DMS79 treated with DMSO at 0.1 percent for 48 hours (cell line): ENCODE measurements at places on chromosomes 4 and X.
A peak's percentile ranks its signal among the peaks of the same experiment; 100 is the strongest.

DNA sequence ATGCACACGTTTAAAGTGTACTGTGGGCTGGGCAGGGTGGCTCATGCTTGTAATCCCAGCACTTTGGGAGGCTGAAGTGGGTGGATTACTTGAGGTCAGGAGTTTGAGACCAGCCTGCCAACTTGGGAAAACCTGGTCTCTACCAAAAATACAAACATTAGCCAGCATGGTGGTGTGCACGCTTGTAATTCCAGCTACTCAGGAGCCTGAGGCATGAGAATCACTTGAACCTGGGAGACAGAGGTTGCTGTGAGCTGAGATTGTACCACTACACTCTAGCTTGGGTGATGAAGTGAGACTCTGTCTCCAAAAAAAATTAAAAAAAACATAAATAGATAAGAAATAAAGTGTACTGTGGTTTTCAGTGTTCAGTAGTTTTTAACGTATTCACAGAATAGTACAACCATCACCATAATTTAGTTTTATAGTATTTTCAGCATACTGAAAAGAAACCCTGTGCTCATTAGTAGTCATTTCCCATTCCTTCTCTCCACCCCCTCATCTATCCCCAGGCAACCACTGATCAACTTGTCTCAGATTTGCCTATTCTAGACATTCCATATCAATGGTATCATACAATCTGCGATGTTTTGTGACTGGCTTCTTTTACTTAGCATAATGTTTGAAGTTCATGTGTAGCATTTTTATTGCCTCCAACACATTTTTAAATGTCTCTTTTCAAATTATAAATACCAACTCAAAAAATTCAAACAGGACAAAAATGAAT, 19.1 kb downstream of the SLAIN2 start:
- DNase-seq = no peak

GRCh38 chr4:155832664-155833063, 33.4 kb downstream of the ASIC5 start:
- no peak for DNase-seq

DNA sequence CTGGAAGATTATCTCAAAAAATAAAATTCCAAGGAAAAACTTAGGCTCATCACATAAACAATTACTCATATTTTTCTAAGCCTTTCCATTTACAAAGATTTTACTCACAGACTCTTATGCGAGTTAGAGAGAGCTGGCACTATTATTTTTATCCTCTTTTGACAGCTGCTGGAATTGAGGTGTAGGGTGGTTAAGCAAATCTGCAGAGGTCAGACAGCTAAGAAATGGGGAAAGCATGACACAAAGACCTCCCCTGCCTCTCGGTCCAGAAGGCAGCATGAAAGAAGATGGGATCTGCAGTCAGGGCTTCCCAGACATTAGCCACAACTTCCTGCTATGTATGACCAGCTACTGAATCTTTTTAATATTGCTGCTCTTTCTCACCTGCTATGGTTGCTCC, 89.9 kb upstream of the CPEB2 start:
- no peak for DNase-seq

DNA sequence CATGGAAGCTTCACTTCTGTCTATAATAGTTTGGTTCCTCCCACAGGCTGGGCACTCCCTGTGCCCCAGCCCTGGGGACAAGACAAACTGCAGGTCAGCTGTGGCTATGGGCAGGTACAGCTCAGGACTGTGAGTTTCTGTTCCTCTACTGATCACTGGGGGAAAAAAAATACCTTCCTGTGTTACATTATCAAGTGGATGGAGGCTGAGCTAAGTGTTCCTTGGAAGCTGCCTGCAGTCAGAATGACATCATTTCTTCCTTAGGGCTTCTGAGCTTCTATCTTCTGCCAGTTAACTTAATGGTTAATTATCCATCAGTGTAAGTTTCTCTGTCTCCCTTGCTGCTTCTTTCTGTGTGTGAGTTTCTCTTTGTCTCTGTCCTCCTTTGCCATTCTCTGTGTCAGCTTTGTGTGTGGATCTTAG, 4.6 kb downstream of the RAB33A start:
- no peak for DNase-seq

- DNase-seq = no peak
Observed at GRCh38 chrX:129825746-129826505, 17.8 kb downstream of the ZDHHC9 start.

DNA sequence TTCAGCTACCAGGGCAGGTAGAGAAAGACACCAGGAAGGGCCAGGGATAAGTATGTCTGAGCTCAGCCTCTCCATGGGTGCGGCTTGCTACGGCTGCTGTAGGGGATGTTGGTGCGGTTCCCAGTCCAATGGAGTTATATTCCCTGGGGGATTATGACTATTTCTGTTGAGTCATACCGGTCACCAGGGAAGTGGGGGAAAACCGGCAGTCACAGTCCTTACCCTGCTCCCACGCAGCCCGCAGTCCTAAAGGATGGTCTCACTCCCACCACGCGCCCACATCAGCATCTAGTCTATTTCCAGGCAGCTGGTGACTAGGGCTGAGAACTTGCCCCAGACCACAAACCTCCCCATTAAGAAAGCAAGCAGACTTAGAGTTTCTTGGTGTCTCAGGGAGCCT, 191.6 kb downstream of the VEGFC start:
- no peak for DNase-seq

GRCh38 chr4:172950990-172951389, 217.6 kb upstream of the GALNT7 start:
- no peak for DNase-seq

DNA sequence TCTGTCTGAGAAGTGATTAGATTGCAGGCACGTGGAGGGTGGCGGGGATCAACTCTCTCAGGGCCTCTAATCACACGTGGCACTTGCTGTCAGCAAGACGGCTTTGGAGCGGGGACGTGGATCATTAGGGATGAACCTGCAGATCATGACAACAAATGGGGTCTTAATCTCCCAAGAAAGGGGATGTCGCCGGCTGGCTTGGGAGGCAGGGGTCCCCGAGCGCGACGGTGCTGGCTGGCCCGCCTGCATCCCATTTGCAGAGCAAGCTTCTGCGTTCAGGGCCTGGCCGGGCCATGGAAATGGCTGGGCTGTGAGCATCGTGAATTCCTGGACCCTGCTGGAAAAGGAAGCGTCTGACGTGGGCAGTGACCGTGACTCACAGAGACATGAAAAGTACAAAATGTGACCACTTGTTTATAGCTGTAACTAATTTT, 85.1 kb upstream of the SHOX start:
- DNase-seq = no peak

GRCh38 chr4:15930314-15930713, 8.2 kb downstream of the FGFBP1 start:
- DNase-seq = no peak

DNA sequence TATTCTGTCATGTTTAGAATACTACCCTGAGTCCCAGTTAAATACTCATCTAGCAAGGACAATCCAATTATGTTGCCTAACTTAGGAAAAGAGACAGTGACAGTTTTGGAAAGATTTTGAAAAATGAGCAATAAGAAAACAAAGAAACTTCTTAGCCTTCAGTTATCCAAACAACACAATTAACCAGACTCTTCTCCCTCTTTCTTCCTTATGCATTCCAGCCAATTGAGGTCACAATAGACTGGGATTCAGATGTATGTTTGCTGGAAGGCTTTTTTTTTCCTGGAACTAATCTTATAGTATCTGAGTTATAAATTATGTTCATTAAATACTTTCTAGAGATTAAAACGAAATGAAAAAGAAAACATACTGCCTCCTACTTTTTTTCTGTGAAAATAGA, 109.6 kb downstream of the GUCY2F start:
- DNase-seq = no peak

DNA sequence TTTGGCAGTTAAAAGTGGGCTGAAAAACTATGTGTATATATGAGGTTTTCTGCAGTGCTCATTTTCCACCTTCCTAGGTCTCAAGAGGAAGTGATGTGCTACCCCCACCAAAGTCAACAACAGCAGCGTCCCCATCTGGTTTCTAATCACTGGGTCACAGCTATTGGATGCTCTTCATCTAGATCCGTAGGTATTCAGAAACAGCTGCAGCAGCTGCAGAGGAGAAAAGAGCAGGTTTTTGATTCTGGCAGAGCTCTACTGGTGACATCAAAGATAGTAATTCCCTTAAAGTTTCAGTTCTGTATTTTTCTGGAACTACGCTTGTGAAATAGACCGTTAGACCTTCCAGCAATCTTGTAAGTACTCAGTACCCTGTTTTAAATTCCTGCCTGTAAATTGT, 5.8 kb upstream of the GUCY2F start:
- no peak for DNase-seq

GRCh38 chr4:2333916-2334644, 72.2 kb upstream of the MXD4 start:
- no peak for DNase-seq

DNA sequence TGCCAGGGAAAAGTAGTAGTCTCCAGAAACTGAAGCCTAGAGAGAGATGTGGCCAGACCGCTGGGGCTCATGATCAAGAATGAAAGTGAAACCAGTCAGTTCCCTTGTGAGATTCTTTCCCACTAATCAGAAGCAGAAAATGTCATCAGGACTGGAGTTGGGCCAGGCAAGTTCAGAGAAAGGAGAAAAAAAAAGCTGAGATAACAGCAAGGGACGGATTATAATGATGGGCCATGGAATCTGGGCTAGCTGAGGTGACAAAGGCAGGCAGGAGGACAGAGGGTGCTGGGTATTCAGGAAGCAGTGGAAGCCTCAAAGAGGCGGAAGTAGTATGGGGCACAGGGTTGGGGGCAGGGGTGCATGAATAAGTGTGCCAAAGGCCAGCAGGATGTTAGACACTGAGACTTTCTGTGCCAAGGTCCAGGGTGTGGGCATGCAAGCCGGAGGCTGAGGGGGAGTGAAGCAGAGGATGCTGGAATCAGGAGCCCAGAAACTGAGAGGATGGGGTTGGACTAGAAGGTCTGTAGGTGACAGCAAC, 2.5 kb downstream of the CXorf38 start:
- DNase-seq = peak; percentile 10

DNA sequence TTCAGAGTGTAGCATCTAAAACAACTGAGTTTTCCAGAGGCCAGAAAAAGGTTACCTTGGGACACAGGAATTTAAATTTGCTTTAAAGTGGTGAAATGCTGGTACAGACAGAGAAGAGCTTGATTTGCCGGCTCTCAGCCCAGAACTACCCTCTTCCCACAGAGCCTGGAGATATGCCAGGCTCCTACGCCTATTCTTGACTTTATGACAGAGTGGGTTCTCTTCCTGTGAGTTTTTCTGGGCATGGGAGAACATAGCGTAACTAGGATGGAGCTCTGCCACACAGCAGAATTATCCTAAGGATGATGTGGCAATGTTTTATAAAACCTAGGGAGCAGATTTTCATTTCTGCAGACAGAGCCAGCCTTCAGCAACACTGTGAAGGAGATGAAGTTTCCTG, 241.8 kb downstream of the GRIA3 start:
- no peak for DNase-seq

DNA sequence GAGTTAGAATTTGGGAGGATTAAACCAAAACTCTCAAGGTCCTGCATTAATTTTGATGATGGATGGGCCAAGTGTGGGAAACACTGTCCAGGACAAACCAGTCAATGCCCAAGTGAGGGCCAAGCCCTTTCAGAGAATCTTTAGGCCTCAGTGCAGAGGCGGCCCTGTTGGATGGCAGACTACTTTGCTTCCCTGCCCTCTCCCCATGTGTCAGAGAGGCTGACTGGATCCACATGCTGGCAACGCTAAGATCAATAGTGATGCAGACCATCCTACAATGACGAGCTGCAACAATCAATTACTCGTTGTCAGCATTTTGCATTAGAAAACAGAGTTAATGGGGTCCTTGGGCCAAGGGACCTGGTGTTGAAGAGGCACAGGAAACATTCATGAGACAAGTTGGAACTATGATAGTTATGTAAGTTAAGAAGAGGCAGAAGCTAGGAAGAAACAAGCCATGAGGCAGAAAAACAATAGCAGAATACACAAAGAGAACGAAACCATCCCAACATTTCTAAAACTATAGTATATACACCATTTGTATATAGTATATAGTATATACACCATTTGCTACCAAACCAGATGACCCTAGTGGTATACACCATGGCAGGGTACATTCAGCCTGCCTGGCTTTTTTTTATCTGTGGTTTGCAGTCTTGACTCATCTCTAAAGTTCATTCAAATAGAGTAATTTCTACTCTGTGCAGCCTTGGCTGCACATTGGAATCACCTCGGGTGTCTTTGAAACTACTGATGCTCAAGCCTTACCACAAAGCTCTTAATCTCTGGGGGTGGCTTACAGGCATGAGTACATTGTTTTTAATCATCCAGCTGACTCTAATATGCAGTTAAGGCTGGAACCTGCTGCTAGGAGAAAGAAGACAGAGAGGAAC, 147.7 kb upstream of the GYPA start:
- DNase-seq = no peak

DNA sequence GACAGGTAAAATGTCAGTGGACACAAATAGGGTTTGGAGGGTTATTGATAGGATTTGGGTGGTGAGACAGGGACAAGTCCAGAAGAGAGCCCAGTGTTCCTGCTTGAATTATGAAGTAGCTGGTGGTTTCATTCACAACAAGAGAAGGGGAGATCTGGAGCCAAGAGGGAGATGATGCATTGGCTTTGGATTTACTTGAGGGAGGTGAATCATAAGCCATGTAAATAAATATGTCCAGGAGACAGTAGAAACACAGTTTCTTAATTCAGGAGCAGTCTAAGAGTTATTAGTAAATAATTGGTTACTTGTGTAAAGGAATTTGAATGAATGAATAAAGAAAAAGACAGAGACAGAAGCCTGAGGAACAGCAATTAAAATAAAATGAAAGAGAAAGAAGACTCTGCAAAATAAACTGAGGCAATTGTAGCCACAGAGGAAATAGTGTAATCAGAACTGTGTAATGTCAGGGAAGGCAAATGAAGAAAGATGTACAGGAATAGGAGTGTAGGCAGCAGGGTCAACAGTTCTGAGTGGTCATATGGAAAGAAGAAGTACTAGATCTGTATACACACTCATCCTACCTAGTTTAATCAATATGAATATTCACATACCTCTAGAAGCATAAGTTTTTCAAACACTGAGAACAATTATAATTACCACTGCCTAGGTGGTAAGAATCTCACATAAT, 50.2 kb upstream of the CXCL8 start:
- no peak for DNase-seq

- DNase-seq = no peak
Observed at GRCh38 chrX:141164406-141164805, 12.5 kb downstream of the LDOC1 start.

DNA sequence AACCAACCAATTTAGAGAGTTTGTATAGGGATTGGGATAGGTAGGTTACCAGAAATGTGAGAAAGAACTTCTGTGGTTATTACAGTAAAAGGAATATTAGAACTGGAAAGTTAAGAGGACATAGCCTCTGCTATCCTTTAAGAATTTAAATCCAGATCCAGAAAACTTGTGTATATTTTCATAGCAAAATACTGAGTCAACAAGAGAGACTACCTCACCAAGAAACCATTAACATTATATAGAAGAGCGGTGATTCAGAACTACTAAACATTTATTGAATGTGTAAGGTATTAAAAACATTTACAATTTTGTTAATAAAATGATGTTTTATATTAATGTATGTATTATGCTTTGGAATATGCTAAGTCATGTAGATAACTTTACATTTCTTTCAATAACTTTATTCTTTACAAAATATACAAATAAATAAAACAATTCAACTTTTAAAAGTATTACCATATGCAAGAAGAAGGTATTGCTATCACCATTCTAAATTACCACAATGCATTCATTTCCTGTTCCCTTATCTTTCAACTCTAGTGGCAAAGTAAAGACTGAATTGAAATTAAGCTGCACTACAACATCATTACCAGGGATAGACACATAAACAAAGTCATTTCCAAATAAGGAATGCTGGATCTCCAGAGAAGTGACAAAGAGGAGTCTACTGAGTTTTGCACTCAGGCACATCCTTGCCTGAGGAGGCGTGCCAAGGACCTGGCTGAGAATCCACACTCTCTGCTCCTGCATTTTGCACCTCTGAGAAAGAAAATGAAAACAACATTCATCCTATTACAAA, 6.1 kb upstream of the BDH2 start:
- no peak for DNase-seq
